Ovary (tissue), 10 donors: ENCODE measurements at places on chromosomes 3 and 15. TPM values are rescaled to one million over a fixed set of nuclear protein-coding genes. Genes with fewer than 3 reads are reported as not detected.
A peak's percentile ranks its signal among the peaks of the same experiment; 100 is the strongest.

The IL17RE gene
- total RNA-seq, result 1.3 TPM

The C3orf33 gene
- 6.5 TPM for total RNA-seq

- H3K4me3 ChIP-seq, result no peak overlapping the region
- H3K36me3 ChIP-seq, result no peaks in the 10 kb centered on the region
- no peaks in the 10 kb centered on the region for H3K4me1 ChIP-seq
- no peak for DNase-seq
Observed at GRCh38 chr15:74775132-74775562, 6.7 kb upstream of the CSK start.

- no peak overlapping the region for H3K27ac ChIP-seq
- H3K27me3 ChIP-seq, result no peaks in the 10 kb centered on the region
- no peak for DNase-seq
Observed at GRCh38 chr3:26963361-26963743, 340.8 kb downstream of the LRRC3B start.

DNA sequence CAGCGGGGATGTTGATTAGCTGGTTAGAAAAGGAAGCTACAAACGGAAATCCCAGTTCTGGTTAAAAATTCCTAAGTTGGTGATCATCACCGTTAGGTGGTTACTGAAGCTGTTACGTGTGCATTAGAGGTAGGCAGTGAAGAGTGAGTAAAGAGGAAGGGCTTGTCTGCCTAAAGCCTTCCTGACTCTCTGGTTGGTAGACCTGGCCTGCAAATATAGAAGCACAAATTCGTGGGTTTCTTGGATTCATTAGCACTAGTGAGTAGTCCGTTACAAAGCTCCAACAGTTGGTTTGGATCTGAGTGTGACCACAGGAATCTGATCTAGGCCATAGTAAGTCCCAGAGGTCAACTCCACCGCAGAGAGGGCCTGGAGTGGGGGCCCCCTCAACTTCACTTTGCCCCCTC lies 174.0 kb upstream of the TP63 start:
- no peaks in the 10 kb centered on the region for H3K27me3 ChIP-seq
- no peaks in the 10 kb centered on the region for H3K4me1 ChIP-seq
- no peak for DNase-seq
- H3K4me3 ChIP-seq, result no peak overlapping the region

The TAGLN3 gene
- total RNA-seq, result not detected

- peaks cover 33% of the 10 kb centered on the region for H3K4me1 ChIP-seq
- no peaks in the 10 kb centered on the region for H3K36me3 ChIP-seq
- no peak overlapping the region for H3K27ac ChIP-seq
- H3K4me3 ChIP-seq, result no peak overlapping the region
- no peak for DNase-seq
- H3K27me3 ChIP-seq, result no peaks in the 10 kb centered on the region
Observed at GRCh38 chr3:48422681-48423080, 7.2 kb downstream of the PLXNB1 start.

- H3K27me3 ChIP-seq, result no peaks in the 10 kb centered on the region
- no peak for DNase-seq
- H3K27ac ChIP-seq, result no peak overlapping the region
Observed at GRCh38 chr3:151430821-151431484, 29.9 kb downstream of the IGSF10 start.

DNA sequence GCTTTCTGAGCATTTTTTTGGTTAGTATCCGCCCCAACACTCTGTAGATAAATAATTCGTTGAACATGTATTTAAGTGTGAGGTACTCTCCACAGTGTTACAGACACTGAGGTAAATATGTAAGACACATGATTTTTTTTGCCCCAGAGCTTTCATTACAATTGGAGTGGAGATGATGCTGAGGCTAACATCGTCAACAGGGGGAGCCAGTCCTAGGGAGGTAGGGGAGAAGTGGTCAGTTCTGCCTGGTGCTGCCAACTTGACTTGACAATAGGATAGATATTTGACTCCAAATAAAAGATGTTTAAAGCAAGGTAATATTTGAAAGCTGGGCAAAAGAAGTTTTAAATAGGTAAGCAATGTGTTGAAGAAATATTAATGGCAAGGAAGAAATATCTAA lies 295.7 kb downstream of the UNC13C start:
- H3K27me3 ChIP-seq, result no peaks in the 10 kb centered on the region
- H3K27ac ChIP-seq, result no peak overlapping the region
- no peak overlapping the region for H3K4me3 ChIP-seq
- no peak for DNase-seq

DNA sequence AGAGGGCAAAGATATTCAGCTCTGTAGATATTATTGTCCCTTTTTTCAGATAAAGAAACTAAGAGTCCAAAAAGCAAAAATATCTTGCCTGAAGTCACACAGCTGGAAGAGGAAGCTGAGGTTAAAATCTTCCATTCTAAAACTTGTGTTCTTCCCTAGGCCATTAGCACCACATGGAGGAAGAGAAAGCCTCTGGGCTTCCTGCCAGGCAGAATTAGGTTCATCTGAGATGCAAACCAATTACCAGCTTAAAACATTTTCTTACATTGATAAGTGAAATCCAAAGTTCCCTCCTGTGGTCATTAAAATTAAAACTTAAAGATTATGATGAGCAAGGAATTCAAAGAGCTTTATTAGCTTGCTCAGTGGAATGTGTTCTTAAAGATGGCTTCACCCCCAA lies 235.3 kb upstream of the SETMAR start:
- H3K36me3 ChIP-seq, result no peaks in the 10 kb centered on the region
- H3K4me3 ChIP-seq, result no peak overlapping the region
- H3K27me3 ChIP-seq, result no peaks in the 10 kb centered on the region
- no peaks in the 10 kb centered on the region for H3K4me1 ChIP-seq

DNA sequence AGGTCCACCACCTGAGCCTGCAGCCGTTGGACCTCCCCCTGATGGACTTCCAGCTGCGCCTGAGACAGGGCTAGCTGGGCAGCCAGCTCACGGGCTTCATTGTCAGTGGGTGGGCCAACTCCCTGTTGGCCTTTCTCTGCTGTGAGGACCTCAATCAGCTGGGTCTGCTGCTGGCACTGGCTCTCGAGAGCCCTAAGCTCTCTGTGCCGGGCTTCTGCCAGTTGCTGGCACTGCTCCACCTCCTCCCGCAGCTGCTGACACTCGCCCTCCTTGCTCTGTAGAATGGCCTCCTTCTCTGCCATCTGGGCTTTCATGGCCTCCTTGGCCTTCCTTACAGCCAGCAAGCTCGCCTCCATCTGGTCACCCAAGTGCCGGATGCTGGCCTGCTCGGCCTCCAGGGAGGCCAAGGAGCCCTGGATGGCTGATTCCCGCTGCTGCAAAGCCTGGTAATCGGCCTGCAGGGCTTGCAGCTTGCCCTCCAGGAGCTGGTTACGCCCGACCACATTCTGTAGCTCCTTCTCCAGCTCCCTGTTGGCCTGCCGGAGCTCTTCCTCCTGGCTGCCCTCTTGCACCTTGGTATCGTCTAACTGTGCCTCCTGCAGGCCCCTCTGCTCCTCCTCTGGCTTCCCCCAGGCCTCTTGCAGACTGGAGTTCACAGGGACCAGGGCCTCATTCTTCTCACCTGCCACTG lies 23.8 kb downstream of the CXCR6 start:
- no peaks in the 10 kb centered on the region for H3K27me3 ChIP-seq
- H3K27ac ChIP-seq, result no peak overlapping the region
- no peak overlapping the region for H3K4me3 ChIP-seq
- no peak for DNase-seq

GRCh38 chr3:141311170-141311495 lies 57.2 kb upstream of the ZBTB38 start:
- peak overlapping the region; percentile 54 for H3K27ac ChIP-seq
- no peaks in the 10 kb centered on the region for H3K36me3 ChIP-seq
- peak overlapping the region; percentile 64 for H3K4me3 ChIP-seq
- peaks cover 5% of the 10 kb centered on the region for H3K4me1 ChIP-seq

DNA sequence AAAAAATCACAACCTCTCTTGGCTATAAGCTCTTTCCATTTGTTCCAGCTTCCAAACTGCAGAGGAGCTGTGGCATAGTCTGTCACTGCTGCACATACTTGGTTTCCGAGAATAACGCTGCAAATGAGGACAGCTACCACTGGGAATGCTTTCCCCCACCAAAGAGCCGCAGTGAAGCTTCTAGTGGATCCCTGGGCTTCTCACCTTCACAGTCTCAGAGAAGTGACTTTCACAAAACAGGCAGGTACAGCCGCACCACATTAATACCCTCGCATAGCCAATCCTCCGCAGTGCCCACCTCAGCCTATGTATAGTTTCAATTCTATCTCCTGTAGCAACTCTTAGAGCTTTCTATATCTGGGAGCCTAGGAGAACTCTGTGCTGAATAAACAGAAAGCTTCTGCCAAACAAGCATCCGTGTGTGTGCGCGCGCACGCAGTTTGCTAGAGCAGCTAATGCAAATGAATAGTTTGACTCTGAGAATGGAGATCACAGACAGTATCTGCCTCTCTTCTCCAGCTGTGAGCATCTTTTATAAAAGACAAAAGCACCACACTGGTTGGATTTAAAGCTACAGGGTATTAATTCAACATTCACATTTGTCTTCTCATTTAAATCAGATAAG lies 81.9 kb upstream of the PLXND1 start:
- no peak overlapping the region for H3K27ac ChIP-seq
- no peaks in the 10 kb centered on the region for H3K27me3 ChIP-seq
- DNase-seq, result peak; percentile 75
- no peak overlapping the region for H3K4me3 ChIP-seq
- peaks cover 5% of the 10 kb centered on the region for H3K4me1 ChIP-seq
- no peaks in the 10 kb centered on the region for H3K36me3 ChIP-seq

DNA sequence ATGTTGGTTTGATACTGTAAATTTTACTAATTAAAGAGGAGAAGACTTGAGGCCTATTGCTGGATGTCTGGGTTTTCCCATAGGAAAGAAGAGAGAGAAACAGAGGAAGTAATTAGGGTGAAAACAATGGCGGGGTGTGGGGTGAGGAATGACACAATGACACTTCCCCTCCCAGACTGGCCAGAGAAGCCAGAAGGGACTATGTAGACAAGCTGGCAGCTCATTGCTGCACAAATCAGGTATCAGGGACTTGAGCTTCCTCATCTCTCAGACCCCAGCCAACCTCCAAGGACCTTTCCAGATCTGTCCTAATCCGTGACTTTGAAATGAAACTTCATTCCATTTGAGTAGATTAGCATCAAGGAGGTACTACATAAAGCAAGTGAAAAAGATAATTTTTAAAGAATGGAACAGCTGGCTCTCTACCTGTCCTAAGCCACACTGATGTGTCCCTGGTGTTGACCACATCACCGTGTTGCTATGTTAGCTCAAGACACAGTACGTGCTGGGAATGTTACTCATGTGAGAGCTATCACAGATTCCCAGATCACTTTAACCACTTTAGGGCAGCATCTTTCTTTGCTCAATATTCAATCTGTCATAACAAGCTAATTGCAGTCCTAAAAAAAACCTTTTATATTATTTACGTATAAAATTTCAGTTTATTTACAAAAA lies 22.2 kb downstream of the TMEM212 start:
- H3K36me3 ChIP-seq, result no peaks in the 10 kb centered on the region
- DNase-seq, result no peak
- H3K27me3 ChIP-seq, result no peaks in the 10 kb centered on the region
- H3K27ac ChIP-seq, result no peak overlapping the region

GRCh38 chr3:112327371-112327951 lies 5.5 kb upstream of the CD200 start:
- no peak for DNase-seq
- H3K4me1 ChIP-seq, result no peaks in the 10 kb centered on the region
- H3K27me3 ChIP-seq, result no peaks in the 10 kb centered on the region
- no peak overlapping the region for H3K4me3 ChIP-seq
- no peak overlapping the region for H3K27ac ChIP-seq

The DPPA4 gene
- total RNA-seq, result not detected

The NR1I2 gene
- total RNA-seq, result 0.36 TPM

DNA sequence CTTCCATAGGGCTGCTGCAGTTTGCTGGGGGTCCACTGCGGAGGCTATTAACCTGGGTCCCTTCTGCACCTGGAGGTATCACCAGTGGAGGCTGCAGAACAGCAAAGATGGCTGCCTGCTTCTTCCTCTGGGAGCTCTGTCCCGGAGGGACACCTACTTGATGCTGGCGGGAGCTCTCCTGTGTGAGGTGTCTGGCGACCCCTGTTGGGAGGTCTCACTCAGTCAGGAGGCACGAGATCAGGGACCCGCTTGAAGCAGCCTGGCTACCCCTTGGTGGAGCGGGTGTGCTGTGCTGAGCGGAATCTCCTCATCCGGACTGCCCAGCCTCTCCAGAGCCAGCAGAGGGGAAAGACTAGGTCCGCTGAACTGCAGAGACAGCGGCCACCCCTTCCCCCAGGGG lies 56.0 kb upstream of the CTXND1 start:
- no peak for DNase-seq
- no peaks in the 10 kb centered on the region for H3K36me3 ChIP-seq
- no peaks in the 10 kb centered on the region for H3K27me3 ChIP-seq
- no peak overlapping the region for H3K27ac ChIP-seq
- H3K4me1 ChIP-seq, result no peaks in the 10 kb centered on the region
- no peak overlapping the region for H3K4me3 ChIP-seq

The CLRN1 gene
- not detected for total RNA-seq

DNA sequence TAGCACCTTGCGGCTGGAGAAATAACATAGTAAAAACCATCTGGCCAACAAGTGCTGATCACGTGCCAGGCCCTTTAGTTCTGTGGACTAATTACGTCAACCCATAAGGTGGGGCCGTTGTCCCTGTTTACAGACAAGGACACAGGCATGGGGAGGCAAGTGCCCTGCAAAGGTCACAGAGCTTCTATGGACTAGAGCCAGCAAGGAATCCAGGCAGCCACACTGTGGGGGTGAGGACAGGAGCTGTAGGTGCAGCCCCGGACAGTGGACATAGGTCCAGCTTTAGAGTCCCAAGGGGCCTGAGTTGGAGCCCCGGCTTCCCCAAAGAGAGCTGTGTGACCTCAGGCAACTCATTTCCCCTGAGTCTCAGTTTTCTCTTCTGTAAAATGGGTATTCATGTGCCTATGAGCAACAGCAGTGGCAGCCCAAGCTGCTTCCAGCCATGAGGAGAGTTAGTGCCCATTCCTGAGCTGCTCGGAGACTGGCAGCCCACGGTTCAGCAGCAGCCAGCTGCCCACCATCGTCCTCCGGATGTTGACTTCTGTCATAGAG lies 13.9 kb downstream of the CHST13 start:
- H3K27me3 ChIP-seq, result no peaks in the 10 kb centered on the region
- no peaks in the 10 kb centered on the region for H3K36me3 ChIP-seq
- no peak for DNase-seq
- H3K4me3 ChIP-seq, result no peak overlapping the region

DNA sequence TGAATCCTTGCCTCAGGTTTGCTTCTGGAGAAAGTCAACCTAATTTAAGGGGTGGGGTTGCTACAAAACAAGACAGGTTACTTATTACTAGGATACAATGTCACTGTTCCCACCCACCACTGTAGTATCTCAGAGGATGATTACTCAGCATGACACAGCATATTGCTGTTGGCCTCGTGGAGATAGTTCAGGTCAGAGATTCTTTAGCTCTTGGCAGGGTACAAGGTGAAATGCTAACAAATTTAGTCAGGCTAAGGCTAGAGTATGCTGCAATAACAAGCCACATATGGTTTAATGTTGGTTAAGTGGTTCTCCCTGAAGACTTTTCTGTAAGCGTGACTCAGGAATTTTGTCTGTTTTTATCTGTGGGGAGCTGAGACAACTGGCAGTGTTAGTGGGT lies 161.8 kb downstream of the EDEM1 start:
- H3K36me3 ChIP-seq, result no peaks in the 10 kb centered on the region
- no peak overlapping the region for H3K27ac ChIP-seq
- DNase-seq, result no peak
- no peaks in the 10 kb centered on the region for H3K27me3 ChIP-seq
- no peaks in the 10 kb centered on the region for H3K4me1 ChIP-seq
